ENCODE measurements at places on chromosomes 7 and 10.

DNA sequence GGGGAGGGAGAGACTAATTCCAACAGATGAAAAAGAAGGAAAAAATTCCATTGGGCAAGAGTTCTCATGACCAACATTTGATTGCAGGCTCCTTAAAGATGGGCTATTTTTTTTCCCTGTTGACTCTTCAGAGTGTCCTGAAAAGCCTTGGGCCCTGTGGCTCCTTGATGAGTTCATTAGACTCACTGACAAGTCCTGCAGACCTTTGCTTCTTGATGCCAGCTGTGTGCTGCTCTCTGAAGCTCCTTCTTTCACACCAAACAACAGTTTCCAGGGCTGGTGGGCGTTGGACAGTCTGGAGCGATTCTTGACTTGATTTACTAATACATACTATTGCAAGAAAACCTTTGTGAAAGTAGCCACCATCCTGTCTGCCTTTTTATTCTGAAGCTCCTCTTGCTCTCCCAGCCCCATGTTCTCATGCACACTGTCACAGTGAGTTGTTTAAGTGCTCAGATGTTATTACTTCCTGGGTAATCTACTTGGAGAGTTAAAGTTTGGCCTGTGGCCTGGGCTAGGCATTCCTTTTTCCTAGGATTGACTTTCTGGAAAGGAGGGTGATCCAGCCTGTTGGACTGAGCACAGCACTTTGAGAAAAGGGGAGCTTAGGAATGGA lies 250.3 kb downstream of the PTEN start:
- no peak for ATAC-seq

GRCh38 chr7:49088017-49088416 lies 163.7 kb downstream of the CDC14C start:
- no peak for ATAC-seq

- no peak for ATAC-seq
Measured at GRCh38 chr7:131000389-131000788, 266.4 kb upstream of the KLF14 start.

- ATAC-seq: no peak
Measured at GRCh38 chr10:47166405-47166777, 133.6 kb upstream of the GDF10 start.

GRCh38 chr10:86353506-86354485 lies 12.8 kb downstream of the GRID1 start:
- ATAC-seq: no peak

DNA sequence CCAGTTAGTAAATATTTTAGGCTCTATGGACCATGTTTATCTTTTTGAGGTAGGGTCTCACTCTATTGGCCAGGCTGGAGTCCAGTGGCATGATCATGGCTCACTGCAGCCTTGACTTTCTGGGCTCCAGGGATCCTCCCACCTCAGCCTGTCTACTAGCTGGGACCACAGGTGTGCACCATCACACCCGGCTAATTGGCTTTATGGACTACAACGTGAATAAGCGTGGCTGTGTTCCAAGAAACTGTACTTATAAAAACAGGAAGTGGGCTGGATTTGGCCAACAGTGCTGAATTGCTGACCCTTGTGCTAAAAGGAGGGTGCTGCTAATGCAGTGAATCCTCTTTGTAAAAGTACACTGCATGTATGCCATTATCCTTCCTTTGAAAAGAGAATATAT lies 111.7 kb upstream of the CDK13 start:
- no peak for ATAC-seq

DNA sequence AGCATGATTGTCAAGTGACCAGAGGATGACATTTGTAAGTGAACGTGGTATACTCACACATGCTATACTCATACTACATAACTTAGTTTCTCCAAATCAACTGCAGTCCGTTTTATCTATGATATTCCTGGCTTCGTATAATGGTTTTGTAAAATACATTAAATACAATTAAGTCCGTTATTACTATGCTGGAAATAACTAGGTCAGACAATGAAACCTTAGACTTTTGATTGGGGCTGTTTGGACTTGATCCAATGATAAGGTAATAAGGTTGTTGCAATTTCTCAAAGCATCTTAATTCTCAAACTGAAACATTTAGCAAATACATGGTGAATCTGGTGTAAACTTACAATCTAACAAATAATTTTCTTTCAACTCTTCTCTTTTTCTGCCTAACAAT lies 117.0 kb downstream of the TWIST1 start:
- no peak for ATAC-seq

Data from activated T-helper 17 cell treated with anti-CD3 and anti-CD28 coated beads, Interleukin-2, amount 50 U/mL, for 72 hours (primary cell).